ENCODE measurements at places on chromosomes 3 and 15.

DNA sequence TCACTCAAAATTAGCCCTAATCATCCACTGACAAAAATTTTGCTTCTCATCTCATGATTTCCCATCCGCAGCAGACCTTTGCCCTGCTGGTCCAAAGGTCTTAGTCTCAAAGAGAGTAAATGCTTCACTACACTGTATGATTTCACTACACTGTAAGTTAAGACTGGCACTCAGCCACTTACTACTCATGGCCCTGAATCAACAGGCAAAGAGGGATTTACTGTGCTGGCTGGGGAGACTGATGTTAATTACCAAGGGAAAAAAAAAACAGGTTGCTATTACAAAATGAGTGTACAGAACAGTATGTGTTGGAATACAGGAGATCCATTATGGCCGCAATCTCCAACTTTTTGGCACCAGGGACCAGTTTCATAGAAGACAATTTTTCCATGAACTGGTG, 214.8 kb downstream of the ZMAT3 start:
- DNase-seq, result no peak

- DNase-seq, result no peak
Observed at GRCh38 chr3:79364784-79365183, 403.0 kb downstream of the ROBO1 start.

- no peak for DNase-seq
Observed at GRCh38 chr15:93302080-93302765, 213.2 kb upstream of the RGMA start.

DNA sequence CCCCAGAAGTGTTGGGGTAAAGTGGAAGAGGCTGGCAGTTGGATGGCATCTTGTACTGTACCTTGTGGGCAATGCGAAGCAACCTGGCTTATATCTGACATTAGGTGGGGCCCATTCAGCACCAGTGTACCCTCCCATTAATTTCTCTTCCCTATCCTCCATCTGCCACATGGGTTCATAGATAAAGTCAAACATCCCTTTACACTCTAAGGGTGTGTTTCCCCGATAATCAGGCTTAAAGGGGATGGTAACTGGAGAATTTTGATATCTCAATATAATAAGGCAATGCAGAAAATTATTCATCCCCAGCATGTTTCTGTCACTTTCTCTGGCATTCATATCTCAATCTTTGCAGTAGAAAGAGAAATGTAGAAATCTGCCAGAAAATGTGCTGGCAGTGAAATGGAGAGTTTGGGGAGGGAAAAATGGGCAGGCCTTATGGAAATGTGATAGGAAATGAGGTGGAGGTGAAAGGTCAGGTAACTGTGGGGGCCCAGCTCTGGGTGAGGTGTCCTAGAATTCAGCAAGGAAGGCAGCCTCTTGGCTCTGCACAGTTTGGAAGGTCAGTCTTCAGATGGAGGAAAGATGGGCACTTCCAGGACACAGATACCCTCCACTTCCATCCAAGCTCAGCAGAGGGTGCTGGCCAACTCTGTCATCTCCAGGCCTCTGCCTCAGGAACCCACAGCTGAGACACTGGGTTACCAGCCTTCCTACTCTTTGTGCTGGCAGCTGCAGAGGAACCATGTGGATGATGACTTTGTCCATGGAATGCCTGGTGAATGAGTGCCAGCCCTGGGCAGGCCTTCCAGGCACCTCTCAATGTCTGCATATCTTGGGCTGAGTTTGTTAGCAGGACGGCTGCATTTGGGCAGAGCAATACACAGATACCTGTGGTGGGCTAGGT, 325.9 kb upstream of the CTDSPL start:
- DNase-seq, result no peak

GRCh38 chr3:83034806-83035703, 1273.6 kb upstream of the GBE1 start:
- no peak for DNase-seq

DNA sequence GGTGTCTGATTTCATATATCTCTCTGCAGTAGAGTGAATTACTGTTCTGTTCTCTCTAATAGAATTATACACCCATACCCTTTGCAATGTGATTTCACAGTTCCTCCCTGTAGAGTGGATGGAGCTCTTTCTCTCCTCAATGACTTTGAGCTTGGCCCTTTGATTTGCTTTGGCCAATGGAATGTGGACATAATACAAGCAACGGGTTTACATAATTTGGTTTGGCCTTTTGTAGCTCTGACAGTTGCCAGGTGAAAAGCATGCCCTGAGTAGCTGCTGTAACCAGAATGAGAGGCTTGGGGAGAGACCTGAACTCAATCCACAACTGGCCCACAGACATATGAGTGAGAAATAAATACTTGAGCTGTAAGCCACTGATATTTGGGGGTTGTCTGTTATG, 32.1 kb downstream of the ZDHHC23 start:
- no peak for DNase-seq

GRCh38 chr15:74840851-74841775, 1.8 kb downstream of the ULK3 start:
- no peak for DNase-seq

- no peak for DNase-seq
Observed at GRCh38 chr15:33064878-33065277, 129.6 kb downstream of the FMN1 start.

DNA sequence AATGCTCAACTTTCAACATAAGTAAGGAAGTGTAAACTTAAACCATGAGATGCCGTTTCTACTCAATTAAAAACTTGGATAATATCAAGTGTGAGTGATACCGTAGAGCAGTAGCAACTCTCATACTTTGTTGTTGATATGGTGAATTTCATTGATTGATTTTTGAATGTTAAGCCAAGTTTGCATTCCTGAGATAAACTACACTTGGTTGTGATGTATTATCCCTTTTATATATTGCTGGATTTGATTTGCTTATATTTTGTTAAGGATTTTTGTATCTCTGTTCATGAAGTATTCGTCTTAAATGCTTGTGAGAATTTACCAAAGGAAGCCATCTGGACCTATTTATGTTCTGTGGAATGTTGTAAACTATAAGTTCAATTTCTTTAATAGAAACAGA, 21.7 kb downstream of the SLMAP start:
- no peak for DNase-seq

- DNase-seq, result no peak
Observed at GRCh38 chr15:74525945-74526344, 15.1 kb upstream of the ARID3B start.

- no peak for DNase-seq
Observed at GRCh38 chr3:126342211-126342610, 15.0 kb downstream of the KLF15 start.

- DNase-seq, result no peak
Observed at GRCh38 chr3:152519376-152519775, 250.6 kb downstream of the MBNL1 start.

GRCh38 chr15:61196711-61197586, 32.2 kb downstream of the RORA start:
- no peak for DNase-seq

DNA sequence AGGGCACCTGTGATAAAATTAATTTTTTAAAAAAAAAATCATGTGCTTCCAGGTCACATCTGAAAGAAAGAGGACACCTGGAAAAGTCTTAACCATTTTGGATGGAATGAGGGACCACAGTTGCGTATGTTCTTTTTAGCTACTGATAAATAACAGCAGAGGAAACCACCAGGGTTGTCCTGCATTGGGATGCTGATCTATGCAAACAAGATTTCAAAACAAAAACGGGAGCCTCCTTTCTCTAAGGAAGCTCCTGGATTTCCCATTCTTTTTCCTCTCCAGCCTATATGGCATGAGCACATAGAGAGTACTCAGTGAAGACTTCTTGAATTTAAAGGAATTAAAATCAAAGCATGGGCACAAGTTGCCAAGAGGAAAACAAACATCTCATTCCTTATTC, 145.6 kb upstream of the THBS1 start:
- no peak for DNase-seq

DNA sequence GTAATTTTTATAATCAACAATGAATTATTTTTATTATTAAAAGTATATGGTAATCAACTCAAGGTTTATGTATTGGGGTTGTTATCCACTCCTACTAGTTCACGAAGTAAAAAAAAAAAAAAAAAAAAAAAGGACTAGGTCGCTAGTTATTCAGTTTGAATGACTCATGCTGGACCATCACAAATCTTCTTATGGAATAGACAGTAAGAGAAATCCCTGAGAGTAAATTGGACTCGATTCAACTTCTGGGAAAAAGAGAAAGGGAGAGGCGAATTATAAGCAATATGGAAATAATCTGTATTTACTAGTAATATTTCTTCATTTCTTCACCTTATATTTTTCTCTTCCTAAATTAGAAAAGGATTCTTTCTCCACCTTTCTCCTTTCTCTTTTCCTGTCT, 2.0 kb downstream of the MYEF2 start:
- DNase-seq, result no peak

DNA sequence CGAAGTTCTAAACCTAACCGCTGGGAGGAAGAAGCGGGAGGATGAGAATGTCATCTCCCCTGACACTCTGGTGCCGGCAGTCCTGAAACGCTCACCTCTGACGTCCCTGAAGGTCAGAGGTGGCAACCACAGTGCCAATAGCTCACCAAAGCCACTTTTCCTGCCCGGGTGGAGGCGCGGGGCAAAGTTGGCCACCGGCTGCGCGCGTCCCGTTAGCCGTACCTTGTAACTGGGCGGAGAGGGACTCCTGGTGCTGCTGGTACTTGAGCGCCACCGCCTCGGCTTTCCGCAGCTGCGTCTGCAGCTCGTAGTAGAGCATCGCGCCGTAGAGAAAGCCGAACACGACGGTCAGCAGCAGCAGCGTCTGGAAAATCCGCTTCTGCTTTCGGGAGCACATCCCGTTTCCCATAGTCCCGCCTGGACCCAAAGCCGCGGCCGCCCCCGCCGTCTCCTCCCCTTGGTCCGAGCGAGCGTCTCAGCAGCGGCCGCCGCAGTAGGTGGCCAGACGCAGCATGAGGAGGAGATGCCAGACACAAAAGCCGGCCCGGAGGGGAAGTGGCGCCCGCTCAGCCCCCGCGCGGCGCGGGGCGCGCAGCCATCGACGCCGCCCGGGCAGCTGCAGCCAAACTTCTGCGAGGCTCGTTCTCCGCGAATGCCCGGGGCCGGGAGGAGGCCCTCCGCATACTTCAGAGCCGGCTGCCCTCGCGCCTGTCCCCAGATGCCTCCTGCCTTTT, 680 bp downstream of the GOLIM4 start:
- DNase-seq, result peak; percentile 1

- no peak for DNase-seq
Observed at GRCh38 chr3:72255191-72255590, 470.2 kb upstream of the PROK2 start.

DNA sequence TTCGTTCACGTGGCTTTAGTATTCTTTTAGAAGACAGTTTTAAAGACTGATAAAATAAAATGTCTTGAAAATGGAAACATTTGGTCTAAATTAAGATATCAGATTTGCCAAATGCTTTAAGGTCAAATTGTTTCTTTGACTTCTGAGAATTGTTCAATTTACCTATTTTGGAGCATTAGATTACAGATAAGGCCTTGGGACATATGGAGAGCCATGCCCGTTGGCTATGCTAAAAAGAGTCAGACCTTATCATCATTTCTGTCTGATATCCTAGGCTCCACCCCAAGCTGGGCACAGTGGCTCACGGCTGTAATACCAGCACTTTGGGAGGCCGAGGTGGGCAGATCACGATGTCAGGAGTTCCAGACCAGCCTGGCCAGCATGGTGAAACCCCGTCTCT, 13.0 kb downstream of the ZNF445 start:
- DNase-seq, result no peak

GRCh38 chr3:56019490-56020146, 448.6 kb downstream of the ERC2 start:
- no peak for DNase-seq

GRCh38 chr3:14317057-14317553, 85.3 kb upstream of the SLC6A6 start:
- no peak for DNase-seq

- no peak for DNase-seq
Observed at GRCh38 chr3:23377928-23378672, 175.0 kb downstream of the UBE2E2 start.

DNA sequence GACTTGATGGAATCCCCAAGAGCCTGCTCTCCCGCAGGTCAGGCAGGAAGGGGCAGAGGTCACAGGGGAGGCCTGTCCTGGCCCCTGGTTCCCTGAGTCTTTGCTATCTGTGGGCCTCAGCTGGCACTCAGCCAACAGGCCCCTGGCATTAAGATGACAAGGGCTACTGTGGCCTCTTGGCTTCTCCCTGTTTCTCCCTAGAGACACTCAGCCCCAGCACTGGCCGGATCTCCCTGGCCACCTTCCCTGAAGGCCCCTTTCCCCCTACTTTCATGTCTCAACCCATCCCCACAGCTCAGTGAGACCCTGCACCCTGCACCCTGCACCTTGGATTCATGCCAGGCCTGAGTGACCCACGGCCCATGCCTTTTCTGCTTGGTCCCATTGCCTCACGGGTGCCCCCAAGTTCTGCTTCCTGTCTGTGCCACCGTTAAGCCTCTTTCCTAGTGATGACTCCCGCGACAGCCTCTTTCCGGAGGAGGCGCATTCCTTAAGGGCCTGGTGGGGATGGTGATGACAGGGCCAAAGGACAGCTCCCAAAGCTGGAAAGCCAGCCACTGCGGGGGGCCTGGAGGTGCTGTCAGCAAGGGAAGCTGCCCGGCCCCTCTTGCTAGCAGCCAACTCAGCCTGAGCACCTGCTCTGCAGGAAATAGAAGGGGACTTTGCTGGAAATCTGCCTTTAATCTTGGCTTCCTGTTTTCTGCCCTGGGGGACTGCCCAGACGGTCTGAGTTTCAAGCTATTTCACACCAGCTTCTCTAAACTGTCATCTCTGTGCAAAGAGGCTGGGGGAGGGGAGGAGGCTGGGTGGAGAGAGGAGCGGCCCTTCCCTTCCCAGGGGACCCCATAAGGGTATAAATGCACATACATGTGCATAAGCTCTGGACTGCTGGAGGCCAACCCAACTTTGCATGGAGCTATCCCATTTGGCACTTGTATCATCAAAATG, 4.8 kb upstream of the CSK start:
- no peak for DNase-seq

DNA sequence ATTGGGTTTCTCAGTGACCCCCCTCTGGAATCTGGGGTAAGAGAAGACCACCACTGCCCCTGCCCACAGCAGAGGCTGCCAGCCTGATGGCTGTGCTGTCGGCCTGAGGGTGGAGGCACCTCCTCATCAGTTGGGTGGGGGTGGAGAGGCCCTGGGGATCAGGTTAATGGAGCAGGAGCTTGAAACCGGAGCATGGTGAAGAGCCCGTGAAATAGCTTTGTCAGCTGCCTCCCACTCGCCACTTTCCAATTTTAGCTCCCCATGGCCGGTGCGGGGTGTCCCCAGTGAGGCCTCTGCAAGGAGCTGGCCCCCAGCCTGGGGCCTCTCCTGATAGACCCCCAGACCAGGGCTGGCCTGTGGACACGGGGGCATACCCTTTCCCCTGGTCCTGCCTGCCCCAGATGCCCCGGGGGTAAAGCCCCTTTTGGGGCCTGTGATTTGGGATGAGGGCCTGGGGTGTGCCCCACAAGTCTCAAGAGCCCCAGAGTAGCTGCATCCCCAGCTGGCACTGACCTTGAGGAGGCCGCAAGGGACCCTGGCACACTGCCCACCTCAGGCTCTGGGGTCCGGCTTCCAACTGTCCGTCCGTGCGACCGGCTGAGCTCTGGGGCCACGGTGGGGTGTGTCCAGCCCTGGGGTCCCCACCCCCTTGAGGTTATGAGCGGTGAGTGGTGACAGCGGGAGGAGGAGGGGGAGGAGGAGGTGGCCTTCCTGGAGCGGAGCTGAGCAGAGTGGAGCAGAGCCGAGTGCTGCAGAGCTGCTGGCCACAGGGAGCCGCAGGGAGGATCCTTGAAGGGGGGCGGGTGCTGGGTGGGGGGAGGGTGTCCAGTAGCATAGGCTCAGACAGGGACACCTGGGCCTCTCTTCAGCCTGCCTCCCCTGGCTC, at the start of gene HHATL:
Gene HHATL, minus strand, starts transcription at position 733 of the 886 bp plus-strand sequence. CDS start 1,972 bp downstream, outside the sequence.
- no peak for DNase-seq

GRCh38 chr15:67190326-67190725, 64.1 kb downstream of the AAGAB start:
- DNase-seq, result no peak

Data from activated CD8-positive, alpha-beta memory T cell treated with anti-CD3 and anti-CD28 coated beads for 1 hour (primary cell).